Kidney glomerular epithelial cell (primary cell): ENCODE measurements at places on chromosomes 6 and 20.

DNA sequence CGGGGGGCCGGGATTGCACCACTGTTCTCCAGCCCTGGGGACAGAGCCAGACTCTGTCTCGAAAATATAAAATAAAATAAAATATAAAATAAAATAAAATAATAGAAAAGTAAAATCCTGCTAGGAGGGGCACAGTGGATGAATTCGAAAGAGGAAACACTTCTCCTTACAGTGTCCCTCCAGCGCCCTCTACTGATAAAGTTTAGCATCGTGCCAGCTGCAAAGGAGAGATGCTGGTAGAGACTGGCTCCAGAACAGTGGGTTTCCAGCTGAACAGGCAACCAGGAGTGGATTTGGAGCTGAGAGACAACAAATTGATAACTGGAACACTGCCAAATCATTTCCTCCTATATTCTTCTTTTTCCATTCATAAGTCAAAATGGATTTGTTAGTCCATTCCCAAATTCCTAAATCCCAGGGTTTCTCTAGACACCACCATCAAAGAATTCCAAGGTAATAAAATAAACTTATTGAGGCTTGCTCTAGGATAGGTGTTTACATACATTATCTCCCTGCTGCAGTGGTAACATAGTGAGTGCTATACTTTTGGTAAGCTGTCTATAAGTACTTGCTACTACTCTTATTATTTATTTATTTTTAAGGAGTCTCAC, 31.7 kb upstream of the TBPL1 start:
- DNase-seq = peak; percentile 77

DNA sequence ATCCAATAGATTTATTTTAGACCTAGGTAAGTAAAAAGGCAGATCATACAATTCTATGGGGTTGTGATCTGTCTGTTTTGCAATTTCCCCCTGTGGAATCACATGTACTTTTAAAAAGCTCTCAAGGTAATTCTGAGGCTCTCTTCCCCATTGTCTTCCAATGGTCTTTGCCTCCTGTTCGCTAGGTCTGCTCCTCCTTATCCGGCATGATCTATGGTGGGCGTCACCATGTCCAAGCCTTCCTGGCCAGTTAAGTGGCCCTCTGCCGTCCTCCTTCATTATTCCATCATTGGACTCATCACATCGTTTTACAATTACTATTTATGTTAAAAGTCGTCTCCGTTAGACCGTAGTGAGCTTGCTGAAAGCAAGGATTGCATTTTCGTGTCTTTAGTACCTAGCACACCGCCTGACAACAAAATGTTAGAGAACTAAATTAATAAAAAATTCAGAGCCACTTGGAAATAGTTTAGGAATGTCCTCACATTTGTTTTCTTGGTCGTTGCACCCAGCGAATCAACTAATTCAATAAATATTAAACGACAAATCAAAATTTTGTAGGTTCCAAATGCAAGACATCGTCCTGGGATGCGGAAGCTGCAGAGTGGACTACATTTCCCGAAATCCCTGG, 2.2 kb upstream of the STXBP5 start:
- DNase-seq = peak; percentile 60

DNA sequence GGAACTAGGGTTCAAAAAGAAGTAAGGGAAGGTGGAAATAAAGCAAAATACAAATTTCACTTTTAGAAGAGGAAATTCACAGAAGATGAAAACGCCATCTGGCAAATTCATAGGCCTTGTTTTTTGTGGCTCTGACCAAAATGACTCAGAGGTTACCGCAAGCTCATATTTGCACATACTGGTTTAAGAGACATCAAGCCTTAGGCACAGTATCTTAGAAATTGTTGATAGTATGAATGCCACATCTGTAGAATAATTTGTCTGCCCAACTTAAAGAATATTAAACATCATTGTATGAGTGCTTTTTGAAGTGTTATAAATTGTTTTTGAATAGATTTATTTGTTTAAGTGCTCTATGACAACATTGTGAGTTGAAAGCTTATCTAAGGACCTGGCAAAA, 10.6 kb downstream of the TAAR1 start:
- no peak for DNase-seq

DNA sequence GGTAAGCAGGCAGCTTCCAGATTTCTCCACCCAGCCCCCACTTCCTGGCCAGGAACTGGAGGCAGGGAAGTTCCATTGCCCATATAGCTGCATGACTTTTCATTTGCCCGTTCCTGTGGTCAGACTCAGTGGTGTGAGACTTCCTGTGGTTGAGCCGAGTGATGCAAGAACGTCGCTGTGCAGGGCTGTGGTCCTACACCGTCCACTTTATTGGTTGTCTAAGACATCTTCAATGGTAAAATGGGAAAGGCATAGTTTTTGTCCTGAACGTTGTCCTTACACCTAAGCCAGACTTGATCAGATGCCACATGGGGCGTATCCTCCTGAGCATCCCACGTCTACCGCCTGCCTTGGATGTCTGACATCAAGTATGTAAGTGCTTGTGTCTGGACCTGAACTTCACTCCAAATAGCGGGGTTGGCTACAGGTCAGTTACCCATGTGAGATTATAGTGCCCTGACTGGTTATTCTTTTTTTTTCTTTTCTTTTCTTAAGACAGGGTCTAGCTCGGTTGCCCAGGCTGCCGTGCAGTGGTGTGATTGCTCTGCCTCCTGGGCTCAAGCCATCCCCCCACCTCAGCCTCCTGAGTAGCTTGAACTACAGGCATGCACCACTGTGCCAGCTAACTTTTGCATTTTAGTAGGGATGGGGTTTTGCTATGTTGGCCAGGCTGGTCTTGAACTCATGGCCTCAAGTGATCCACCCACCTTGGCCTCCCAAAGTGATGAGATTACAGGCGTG, 25.9 kb upstream of the GTSF1L start:
- DNase-seq = peak; percentile 35

DNA sequence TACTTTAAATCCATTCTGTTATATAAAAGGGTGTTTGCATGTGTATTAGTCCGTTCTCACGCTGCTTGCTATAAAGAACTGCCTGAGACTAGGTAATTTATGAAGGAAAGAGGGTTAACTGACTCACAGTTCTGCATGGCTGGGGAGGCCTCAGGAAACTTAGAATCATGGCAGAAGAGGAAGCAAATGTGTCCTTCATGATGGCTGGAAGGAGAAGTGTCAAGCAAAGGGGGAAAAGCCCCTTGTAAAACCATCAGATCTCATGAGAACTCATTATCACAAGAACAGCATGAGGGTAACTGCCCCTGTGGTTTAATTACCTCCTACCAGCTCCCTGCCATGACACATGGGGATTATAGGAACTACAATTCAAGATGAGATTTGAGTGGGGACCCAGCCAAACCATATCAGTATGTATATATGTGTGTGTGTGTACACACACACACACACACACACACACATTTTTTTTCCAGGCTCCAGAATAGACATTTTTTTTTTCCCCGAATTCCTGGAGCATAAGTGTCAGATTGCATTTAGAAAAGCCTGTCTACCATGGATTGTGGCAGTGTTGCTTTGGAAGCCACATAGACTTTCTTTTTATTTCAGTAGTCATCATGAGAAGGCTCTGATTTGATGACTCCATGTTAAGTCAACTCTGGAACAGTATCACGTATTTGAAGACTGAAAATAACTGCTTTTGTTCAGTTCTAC, 31.5 kb downstream of the KDM1B start:
- DNase-seq = no peak

- DNase-seq = no peak
Measured at GRCh38 chr6:6648692-6649343, 60.3 kb downstream of the LY86 start.

DNA sequence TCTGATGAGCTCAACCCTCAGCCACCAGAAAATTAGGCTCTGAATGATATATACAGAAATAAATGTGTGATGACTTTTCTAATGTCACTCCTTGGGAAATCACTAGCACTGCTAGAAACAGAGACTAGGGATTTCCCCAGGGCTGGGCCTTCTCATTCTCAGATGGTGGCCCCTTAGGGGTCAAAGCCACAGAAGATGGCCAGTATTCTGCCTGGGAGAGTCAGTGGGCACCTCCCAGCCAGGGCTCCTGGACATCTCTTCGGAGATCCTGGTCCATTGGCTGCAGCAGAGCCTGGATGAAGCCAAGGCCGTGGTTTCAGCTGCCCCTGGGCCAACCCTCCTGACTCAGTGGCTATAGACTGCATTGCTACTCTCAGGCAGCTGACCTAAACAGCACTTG, 276.9 kb upstream of the SUPT3H start:
- DNase-seq = no peak

DNA sequence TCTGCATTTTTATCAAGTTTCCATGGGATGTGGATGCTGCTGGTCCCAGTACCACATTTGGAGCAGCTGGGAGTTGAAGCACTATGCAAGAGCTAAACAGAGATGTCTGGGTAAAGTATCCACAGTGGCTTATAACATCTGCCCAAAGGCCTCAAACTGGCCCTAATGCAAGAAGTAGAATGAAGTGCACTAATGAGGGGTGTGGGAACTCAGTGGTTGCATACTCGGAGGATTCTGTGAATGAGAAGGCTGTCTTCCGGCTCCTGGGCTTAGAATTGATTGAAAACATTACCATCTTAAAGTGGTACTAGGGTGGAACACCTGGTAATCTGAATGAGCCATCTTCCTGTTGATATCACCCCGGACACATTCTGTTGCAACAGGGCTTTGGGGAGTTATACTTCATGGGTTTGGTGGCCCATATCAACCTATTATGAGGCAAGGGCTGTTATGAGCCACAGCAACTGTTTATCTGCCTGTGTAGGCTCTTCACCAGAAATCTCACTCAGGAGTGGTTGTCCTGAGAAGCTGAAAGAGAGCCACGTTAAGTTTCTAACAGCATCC, 54.7 kb upstream of the SNRPB2 start:
- no peak for DNase-seq

GRCh38 chr6:170443151-170443662, 109.9 kb downstream of the PSMB1 start:
- DNase-seq = no peak

DNA sequence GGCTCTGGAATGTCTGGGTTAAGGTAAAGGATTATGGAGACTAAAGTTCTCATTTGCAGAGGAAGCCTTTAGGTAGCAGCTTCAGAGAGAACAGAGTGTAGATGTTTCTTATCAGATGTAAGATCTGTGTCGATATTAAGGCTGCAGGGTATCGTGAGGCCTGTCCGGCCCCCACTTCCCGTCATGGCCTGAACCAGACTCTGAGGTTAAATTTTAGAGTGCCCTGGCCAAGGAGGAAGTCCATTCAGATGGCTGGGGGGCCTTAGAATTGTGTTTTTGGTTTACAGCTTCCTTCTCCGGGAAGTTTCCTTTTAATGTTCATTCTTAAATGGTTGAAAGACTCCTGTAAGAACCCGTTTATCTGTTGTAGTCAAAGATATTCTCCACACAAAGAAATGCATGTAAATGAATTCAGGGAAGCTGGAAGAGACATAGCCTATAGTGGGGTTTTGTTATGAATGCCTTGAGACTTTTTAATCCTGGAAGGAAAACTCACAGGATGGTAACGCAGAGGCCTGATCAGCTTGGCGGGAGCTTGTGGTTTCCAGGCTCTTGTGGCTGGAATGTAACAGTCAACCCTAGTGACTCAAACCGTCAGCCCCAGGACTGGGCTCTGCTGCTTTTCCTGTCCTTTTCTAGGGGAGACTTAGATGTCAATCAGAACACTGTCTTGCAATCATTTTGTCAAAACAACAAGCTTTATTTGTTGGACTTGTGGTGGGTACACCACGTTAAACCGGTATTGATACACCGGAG, 34.7 kb downstream of the KIF25 start:
- peak; percentile 29 for DNase-seq

DNA sequence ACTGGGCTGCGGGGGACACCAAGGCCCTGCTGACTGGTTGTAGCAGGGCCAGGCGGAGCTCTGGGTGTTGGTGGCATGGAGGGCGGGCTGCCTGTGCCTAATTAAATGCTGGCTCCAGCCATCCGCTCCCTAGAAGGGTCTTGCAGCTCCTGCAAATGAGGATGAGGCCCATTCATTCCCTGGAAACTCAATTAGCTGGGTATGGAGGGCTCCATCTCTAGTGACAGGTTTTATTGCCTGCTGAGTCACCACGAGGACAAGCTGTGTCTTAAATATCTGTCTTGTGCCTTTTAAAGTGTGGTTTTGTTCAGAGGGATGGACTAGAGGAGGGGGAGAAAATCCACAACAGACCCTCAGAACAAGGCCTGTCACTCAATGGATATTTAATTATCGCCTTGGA, 60.9 kb downstream of the SULF2 start:
- no peak for DNase-seq

- DNase-seq = no peak
Measured at GRCh38 chr20:38119446-38119845, 45.6 kb downstream of the TGM2 start.

GRCh38 chr20:62942456-62942855, 4.5 kb downstream of the GID8 start:
- DNase-seq = no peak

- no peak for DNase-seq
Measured at GRCh38 chr20:48401359-48401758, 426.4 kb downstream of the PREX1 start.

- DNase-seq = no peak
Measured at GRCh38 chr20:57654998-57655808, 35.0 kb upstream of the ZBP1 start.

DNA sequence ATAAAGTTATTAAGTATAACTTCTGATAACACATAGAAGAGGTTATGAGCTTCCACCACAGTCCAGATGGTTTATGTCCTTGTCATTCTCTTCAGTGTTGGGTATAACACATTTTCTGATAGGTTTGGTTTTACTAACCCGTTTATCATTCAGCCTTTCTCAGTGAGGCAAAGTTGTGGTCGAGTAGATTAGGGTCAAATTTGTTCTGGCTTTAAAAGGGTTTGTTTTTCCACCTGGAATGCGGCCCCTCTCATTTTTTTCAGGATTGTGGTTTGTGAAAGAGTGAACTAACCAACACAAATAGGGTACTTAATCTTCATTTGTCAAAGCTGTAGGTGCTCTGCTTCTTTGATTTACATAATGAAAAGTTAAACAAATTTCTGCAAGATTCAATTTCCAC, 204.2 kb upstream of the ASCC3 start:
- DNase-seq = no peak

GRCh38 chr6:148431840-148432239, 89.2 kb downstream of the SASH1 start:
- no peak for DNase-seq

DNA sequence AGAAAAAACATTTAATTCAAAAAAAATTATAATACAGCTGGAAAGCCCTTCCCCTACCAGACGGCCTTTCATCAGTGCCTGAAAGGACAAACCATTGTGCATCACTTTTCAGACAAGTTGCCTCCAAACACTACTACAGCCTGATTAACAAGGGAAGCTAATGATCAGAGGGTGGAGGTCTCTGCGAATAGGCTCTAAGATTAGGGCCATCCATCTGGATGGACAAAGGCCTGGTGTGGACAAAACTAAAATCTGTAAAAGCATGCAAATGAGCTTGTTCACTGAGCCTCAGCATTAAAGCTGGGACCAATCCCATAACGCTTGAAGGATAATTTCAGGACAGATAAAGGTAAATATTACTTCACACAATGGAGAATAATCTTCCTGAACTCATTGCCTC, 228.7 kb upstream of the PLN start:
- DNase-seq = no peak

DNA sequence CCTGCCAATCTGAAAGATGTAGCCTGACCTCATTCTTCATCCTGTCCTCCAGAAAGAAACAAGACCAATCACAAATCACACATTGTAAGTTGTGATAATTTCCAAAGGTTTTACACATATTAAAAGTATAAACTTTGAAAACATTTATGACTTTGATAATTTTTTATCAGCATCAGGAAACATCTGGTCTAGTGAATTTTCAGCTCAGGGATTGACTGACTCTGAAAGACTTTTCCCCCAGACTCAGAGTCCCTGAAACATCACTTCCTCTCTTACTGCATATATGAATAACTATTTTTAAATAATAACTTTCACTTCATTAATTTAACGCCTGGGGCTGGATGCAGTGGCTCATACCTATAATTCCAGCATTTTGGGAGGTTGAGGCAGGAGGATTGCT, 48.5 kb upstream of the SSTR4 start:
- DNase-seq = no peak
